Activated CD4-positive, alpha-beta T cell treated with anti-CD3 and anti-CD28 coated beads for 36 hours (primary cell): ENCODE measurements at places on chromosomes 4 and X.
A peak's percentile ranks its signal among the peaks of the same experiment; 100 is the strongest.

GRCh38 chrX:2679534-2680485, 11.3 kb upstream of the CD99 start:
- DNase-seq, result no peak

GRCh38 chrX:152945021-152945979, 47.4 kb downstream of the ZNF185 start:
- DNase-seq, result no peak

DNA sequence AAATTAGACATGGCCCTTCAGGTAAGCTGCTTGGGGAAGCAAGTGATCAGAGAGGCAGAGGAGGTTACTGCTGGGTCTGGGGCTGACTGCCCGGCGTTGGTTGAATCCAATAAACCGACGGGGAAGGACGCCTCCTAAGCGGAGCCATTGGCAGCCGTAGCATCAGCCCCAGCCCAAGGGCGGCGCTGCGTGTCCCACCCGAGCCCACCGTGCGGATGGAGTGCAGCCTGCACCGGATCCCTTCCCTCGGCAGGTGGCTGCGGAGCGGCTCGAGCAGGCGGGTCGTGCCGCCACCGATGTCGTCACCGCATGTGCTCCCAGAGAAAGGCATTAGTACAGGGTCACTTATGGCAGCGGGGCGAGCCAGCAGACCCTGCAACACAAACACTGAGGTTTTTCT, 82.1 kb downstream of the ALPK1 start:
- no peak for DNase-seq

- DNase-seq, result no peak
Measured at GRCh38 chr4:94165256-94165655, 42.4 kb upstream of the SMARCAD1 start.

DNA sequence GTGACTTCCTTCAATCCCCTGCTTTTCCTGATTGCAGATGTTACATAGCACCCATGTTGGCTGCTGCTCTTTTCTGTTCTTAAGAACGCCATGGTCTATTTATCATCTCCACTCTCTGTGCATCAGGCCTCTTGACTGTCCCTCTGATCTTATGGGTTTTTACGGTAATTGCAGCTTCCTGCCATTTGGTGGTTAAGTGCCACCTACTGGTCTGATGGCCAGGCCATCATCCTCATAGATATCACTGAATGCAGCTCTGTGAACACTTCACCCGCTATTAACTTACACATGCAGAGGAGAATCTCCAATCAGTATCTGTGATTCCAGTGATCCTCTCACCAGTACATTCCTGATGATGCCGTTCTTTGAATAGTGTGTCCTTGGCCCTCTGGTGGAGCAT, 382.4 kb downstream of the TRAM1L1 start:
- DNase-seq, result no peak

DNA sequence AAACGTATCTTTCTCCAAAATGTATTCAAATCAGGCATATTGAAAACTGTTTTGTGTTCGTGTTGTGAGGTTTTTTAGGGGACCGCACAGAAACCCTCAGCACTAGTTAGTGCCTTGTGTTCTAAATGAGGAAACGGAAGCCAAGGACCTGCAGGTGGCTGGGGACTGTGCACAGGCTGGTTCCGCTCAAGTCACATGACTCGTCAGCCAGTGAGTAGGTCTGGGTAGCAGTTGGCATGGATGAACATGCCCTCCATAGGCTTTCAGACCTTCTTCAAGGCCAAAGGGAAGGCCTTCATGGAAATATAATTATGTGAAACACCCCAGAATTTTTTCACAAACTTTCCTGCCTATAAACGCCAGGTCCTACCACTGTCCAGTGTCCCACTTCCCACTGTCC, 1.3 kb upstream of the F11 start:
- DNase-seq, result no peak

DNA sequence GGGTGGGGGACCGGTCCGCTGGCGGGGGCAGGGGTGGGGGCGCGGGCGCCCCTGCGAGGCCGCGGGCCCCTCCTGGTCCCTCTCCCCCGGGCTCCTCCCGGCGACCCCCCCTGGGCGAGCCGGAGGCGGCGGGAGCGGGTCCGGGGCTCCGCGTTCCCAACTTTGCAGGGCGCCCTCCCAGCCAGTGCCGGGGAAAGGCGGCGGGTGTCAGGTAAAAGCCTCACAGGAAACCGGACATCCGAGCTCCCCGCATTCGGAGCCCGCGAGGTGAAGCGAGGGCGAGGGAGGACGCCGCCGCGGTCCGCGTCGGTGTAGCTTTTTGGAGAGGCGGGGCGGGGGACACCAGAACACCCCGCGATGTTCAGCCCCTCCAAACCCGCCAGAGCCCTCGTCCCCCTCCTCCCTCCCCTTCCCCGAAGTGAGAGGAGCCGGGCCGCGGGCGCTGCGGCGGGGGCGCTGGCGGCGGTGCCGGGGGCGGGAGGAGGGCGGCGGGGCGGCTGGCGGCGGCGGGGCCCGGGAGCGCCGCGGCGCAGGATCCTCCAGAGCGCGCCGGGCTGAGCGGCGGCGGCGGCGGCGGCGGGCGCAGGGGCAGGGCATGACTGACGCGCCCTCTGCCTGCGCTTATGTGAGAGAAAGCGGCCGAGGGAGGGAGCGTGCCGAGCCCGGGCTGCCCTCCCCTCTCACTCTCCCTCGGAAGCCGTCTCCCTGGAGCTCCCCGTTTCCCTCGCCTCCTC, at the start of gene VEGFC:
TSS of gene VEGFC (minus strand) at position 597 of the 734 bp plus-strand sequence. CDS start 611 bp downstream, outside the sequence.
- peak; percentile 58 for DNase-seq

DNA sequence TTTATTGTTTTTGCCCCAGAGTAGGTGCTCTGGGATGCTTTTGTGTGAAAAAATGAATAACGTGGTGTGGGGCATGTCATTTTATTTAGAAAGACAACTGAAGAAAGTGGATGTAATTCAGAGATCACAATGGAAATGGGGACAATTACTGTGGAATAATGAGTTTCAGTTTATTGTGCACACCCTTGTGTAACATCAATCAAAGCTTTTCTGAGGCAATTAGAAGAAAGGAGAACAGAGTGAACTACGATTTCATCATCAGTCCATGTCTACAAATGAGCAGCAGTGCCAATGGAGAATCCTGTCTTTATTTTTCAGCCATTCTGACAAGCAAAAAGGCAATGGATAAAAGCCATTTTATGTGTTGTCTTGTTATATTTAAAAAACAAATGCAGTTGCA, 339.2 kb downstream of the TMA16 start:
- DNase-seq, result no peak
